ENCODE measurements at places on chromosomes 7 and 10.

DNA sequence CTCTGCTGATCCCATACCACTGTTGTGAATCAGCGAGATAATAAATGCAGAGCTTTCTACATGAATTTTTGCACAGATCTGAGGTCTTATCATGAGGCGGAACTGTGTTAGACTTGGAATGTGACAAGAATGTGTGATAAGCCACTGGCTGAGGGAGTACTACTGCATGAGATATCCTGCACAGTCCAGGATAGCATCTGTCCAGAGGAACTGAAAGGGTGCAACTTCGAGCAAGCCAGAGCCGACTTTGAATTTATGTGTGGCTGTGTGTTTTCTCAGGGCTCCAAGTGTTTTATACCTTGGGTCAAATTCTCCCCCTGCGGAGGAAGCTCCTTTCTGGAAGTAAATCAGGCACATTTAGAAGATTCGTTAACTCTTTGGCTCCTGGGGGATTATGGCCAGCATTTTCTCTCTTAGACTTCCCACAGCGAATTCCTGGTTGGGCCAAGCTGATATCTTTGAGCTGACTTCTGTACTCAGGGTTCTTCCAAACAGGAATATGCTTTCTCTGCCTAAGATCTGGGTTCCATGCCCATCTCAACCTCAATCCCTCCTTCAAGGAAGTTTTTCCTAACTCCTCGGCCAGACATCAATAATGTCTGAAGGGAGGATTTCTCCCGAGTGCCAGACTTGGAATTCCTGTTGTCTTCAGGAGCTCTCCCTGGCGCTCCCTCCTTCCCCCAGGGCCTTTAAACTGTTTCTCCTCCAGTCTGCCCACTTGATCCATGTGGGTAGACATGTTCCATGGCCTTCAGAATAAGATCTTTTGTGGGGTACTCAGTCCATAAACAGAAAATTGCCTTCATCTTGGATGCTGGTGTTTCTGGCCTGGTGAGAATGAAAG, 2.5 kb upstream of the MEST start:
- DNase-seq: no peak

DNA sequence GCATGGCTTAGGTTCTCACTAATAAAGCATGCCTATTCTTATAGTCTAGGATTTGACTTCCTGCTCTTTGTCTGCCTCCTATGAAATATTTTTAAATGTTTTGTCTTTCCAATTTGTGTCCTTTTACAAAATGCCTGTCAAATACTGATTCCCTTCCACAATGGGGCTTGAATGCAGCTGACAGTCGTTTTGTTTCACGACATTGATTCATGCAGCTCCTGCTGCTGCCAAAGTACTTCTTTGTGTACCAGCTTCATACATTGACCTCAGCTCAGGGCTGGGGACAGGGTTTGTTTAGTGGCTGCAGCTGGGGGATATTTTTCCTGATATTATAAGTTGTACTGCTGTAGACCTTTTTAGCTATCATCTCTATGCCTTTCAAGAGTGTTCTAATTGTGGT, 371.9 kb upstream of the CHRM2 start:
- DNase-seq: no peak

DNA sequence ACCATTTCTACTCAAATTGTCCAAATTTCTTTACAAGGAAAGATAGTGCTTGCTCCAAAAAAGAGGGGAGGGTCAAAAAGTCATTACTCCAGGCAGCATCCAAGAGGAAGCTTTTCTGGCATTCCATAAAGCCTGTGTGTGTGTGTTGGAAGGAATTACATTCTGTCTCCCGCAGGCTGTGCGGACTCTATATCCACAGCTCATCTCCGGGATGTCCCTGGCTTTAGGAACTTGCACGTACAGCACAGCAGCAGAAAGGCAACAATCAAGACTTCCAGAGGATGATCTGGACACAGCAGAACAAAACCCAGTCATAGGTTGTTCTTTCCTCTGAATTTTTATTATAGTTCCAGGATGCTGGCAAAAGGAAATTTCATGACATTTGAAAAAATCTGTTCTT, 94.8 kb downstream of the ITIH5 start:
- no peak for DNase-seq

GRCh38 chr10:67837541-67838314, at the start of gene DNAJC12:
TSS of gene DNAJC12 (minus strand) at chr10:67838188. CDS start at chr10:67838011, 177 bp downstream.
- peak; percentile 64 for DNase-seq

DNA sequence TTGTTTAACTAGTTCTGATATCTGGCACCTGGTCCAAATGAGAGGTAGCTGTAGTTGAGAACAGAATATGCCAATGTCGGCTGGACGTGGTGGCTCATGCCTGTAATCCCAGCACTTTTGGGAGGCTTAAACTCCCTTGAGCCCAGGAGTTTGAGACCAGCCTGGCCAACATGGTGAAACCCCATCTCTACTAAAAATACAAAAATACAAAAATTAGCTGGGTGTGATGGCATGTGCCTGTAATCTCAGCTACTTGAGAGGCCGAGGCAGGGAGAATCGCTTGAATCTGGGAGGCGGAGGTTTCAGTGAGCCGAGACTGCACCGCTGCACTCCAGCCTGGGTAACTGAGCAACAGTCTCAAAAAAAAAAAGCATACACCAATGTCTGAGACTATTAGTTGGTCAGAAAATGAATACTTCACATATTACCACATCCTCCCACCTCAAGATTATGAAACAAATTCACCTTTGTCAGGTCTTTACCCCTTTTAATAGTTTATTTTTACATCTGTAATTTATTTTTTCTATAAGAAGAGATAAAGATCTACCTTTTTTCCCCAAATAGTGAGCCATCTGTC, 38.8 kb downstream of the EPC1 start:
- no peak for DNase-seq

DNA sequence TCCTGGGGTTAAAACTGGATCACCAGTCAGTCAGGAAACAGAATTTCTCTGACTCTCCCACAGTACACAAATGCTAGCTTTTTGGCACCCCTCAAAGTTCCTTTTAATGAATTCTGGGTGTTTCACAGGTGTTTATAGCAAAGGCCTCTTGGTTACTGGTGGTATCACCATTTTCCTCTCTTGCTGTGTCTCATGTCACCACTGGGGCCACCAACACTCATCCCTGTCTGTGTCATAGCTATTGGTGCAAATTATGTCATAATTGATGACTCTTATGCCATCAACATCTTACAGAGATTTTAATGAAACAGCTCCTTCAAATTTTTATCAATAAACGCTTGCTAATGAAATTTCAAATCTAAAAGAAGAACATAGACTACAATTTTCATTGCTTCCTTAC, 27.7 kb upstream of the OSBPL3 start:
- no peak for DNase-seq

- DNase-seq: no peak
These were observed 28.8 kb downstream of the XPNPEP1 start for GRCh38 chr10:109894516-109894915.

- no peak for DNase-seq
These were observed 64.4 kb downstream of the EGFR start for GRCh38 chr7:55083206-55083605.

DNA sequence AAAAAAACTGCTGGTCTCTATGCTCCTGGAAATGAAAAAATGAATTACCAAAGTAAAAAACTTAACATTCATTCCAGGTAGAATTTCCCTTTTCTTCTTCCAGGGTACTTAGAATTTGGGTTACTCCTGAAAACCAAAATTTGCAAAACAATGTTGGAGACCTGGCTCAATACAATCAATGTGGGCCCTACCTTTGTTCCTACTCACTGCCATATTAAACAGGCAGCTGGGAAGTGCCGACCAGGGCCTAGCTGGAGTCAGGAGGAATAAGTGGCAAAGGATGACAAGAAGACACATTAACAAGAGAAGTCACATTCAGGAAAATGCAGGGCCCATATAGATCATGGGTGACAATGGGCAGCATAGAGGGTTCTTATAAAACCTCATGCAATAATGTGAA, 6.4 kb upstream of the AGK start:
- DNase-seq: no peak

DNA sequence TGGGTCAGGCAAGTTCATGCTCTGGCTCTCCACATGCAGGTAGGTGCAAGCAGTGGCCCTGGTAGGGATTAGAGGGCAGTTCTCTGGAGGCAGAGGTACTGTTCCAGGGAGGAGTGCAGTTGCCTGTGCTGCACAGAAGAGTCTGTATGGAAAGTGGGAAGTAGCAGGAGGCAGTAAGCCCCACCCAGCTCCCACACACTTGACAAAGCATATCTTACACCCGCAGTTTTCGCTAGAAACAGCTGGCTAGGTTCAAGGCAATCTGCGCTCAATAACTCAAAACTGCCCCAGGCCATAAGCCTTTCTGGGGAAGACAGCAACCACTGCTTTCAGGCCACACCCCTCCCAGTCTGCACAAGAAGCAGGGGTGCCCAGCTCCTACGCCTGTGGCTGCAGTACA, 33.1 kb upstream of the ARMC3 start:
- no peak for DNase-seq

DNA sequence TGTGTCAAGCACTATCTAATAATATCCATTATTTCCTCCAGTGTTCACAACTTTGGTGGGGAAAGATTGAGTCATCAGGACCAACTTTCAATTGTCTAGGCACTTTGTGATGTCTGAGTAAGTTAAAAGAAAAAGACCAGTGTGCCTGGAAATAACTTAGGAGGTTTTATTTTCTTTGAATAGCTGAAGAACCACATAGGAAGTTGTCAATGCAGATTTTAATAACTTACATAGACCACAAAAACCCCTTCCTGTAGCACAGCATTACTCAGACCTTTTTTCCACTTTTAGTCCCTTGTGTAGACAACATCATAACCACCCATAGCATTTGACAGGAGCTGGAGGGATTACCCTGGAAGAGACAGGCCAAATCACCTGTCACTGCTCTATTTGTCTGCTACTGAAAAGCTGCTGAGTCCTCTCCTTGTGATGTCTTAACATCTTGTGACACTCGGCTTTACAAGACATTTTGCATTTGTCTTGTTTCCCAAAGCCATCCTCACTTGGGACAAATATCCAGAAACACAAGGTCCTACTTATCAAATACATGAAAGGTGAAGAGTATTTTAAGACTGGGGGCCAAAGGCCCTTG, 241.5 kb upstream of the PTER start:
- DNase-seq: no peak

GRCh38 chr7:116216956-116217571, 6.7 kb downstream of the TES start:
- DNase-seq: no peak

Measured in NCI-H524 treated with DMSO at 0.1 percent for 48 hours (cell line).